ENCODE measurements at places on chromosomes 5 and 9. TPM values are rescaled to one million over a fixed set of nuclear protein-coding genes. Genes with fewer than 3 reads are reported as not detected.

Gene GLIPR2
- total RNA-seq, result 21.6 TPM

Gene SLC36A3
- total RNA-seq, result 0.28 TPM

Gene FCN2
- not detected for total RNA-seq

Gene MARVELD2
- 30.1 TPM for total RNA-seq

Gene CCL27
- not detected for total RNA-seq

Gene PCDHGB5
- 7.9 TPM for total RNA-seq

All from prostate gland (tissue), 2 donors.